ENCODE measurements at places on chromosomes 4 and X. TPM values are rescaled to one million over a fixed set of nuclear protein-coding genes. Genes with fewer than 3 reads are reported as not detected.
A peak's percentile ranks its signal among the peaks of the same experiment; 100 is the strongest.

DNA sequence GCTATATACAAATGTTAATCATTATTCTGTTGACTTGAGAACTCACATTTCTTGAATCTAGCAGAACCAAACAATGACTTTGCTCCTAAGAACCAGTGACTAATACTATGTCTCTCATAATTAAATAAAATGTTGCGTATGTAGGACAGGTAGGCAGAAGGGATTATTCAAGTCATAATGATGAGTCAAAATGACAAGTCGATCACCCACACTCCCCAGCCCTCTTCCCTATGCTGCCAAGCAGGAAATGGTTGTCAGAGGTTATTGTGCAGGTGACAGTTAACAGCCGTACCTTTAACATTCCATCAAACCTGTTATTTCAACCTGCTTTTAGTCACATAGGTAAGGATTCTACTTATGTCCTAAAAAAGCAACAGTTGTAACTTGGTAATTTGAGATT lies 22.0 kb upstream of the STK26 start:
- H3K27ac ChIP-seq: no peak overlapping the region
- no peaks in the 10 kb centered on the region for H3K36me3 ChIP-seq
- H3K27me3 ChIP-seq: no peaks in the 10 kb centered on the region
- no peak for DNase-seq

DNA sequence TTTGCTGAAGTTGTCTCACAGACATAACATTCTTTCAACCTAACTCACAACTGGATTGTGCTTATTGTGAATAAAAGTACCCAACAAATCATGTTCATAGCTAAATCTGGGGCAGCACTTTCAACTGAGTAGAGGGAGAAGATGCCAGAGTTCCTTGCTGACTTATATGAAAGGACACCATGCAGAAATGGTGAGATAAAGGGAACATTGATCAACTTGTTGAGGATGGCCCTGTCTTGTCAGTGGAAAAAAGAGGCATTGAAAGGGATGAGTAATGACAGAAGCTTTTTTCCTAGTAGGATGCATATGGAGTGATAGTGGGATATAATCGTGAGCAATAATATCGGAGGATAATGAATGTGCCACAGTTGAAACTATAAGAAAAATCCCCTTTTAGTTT lies 221.7 kb downstream of the ARHGAP24 start:
- no peak for DNase-seq
- no peak overlapping the region for H3K4me3 ChIP-seq
- no peaks in the 10 kb centered on the region for H3K4me1 ChIP-seq

DNA sequence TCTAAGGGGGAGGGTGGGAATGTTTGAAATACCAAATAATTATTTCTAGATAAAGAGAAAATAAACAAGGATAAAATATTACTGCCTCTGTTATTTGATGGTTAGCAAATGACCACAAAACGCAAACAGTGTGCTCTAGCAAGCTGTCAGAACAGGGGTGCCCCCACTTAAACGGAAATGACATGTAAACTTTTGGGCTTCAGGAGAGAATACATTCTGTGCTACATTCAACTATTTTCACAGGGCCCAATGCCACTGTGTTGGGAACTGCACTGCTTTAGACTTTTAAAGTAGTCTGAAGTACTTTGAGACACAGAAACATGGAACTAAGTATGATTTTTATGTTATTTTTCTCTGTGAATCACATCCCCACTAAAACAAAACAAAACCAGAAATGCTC lies 14.1 kb downstream of the CD40LG start:
- no peak overlapping the region for H3K4me3 ChIP-seq
- H3K36me3 ChIP-seq: no peaks in the 10 kb centered on the region
- H3K27ac ChIP-seq: no peak overlapping the region
- no peaks in the 10 kb centered on the region for H3K27me3 ChIP-seq
- no peak for DNase-seq
- H3K4me1 ChIP-seq: no peaks in the 10 kb centered on the region

DNA sequence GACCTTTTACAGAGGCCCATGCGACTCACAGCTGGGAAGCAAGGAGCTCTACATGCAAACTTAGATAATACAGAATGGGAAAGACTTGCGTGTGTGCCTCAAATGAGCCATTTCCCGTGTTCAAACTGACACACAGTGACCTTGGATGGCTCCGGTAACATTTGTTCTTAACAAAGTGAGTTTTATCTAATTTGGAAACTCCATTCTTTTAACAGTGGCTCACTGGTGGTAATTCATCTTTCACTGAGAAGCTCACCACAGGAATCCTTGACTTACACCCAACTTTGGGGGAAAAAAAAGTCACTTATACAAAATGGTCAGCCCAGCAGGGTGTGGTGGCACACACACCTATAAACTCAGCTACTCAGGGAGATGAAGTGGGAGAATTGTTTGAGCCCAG lies 190.6 kb downstream of the LDB2 start:
- no peaks in the 10 kb centered on the region for H3K36me3 ChIP-seq
- H3K27me3 ChIP-seq: no peaks in the 10 kb centered on the region
- H3K4me1 ChIP-seq: no peaks in the 10 kb centered on the region
- no peak overlapping the region for H3K4me3 ChIP-seq
- H3K27ac ChIP-seq: no peak overlapping the region

DNA sequence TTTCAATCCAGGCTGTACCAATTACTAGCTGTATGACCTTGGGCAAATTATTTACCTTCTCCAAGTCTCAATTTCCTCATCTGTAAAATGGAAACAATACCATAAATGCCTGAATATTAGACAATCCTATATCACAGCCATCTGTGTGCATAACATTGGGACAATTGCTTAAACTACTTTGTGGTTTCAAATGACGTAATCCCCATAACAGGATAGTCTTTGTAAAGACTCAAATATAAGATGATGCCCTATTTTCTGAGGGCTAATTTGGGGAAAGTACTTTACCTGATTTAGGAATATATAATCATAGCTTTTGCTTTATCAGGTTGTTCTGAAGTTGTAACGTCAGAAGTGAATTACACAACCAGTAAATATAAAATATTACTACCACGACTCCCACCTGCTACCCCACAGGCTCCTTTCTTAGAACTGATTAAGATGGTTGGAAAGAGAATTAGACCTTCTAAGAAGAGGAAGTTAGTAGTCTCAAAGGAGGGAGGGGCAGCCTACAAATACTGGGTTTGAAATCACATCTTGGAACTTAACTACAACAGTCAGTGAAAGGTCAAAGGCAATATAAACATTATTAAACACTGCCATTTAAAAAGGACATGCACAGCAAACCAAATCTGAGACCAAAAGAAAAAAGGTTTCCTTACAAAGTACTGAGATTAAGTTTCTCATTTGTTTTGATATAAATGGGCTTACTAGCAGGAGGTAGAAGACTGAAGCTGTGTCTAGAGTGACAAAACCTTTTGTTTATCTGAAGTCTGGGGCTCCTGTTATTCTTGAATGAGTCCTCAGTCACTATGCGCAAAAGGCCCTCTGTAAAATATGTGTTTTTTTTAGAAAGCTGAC lies 215.0 kb downstream of the SCFD2 start:
- no peaks in the 10 kb centered on the region for H3K27me3 ChIP-seq
- no peak overlapping the region for H3K27ac ChIP-seq
- H3K4me1 ChIP-seq: no peaks in the 10 kb centered on the region
- H3K36me3 ChIP-seq: no peaks in the 10 kb centered on the region
- H3K4me3 ChIP-seq: no peak overlapping the region

DNA sequence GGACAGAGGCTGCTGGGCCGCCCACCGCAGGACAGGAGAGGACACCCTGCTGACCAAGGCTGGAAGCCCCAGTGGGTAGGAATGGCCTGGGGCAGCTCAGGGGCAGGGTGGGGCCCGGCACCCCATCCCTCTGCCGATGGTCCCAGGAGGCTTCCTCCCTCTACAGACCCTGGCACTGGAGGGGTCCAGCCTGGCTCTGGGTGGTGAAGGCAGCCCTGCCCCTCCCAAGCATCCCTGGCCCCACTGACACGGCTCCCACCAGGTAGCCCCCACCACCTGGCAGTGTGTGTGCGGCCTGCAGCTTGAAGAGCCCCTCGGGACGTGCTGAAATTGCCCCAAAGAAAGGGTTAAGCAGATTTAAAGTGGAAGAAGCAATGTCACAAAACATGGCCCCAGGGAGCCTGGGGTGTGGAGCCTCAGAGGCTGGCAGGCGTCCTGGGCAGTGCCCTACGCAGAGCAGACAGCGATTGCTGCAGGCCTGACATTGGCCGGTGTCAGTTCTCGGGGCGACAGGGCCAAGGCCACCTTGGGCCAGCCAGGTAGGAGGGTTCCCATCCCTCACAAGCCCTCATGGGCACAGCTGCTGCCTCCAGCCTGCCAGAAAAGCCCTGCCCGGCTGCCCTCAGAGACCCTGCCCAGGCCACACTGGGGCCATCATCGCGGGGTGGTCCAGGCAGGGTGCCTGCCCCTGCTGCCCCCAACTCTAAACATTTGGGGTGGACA lies 80.5 kb downstream of the FAM53A start:
- no peaks in the 10 kb centered on the region for H3K36me3 ChIP-seq
- DNase-seq: no peak
- H3K27me3 ChIP-seq: no peaks in the 10 kb centered on the region
- H3K27ac ChIP-seq: no peak overlapping the region
- no peaks in the 10 kb centered on the region for H3K4me1 ChIP-seq

DNA sequence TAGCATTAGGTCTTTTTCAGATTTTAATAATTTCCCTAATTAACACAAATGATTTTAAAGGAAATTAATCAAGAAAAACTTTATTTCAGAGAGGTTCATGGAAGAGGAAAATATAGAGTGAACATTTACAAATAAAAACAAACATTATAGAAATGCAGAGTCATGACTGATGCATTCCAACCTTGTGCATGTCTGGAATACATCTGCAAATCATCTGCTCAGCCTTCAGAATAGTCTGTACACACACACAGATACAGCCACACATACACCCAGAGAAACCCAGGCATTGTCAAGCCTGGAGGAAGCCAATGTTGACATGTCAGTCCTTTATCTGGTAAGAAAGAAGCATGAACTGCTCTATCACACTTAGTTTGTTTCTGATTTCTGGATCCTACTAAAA lies 61.3 kb upstream of the NFKB1 start:
- no peak for DNase-seq
- H3K36me3 ChIP-seq: no peaks in the 10 kb centered on the region
- H3K4me3 ChIP-seq: no peak overlapping the region
- H3K4me1 ChIP-seq: peaks cover 18% of the 10 kb centered on the region

DNA sequence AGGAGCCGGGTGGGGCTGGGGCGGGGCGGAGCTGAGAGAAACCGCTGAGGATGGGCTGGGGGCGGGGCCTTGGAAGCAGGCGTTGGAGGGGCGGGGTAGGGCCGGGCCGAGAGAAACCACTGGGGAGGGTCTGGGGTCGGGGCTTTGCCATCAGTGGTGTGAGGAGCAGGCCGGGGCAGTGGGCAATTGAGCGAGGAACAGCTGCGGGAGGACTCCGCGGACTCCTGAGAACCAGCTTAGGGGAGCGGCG lies 1.3 kb upstream of the EOLA2 start:
- no peaks in the 10 kb centered on the region for H3K4me1 ChIP-seq

DNA sequence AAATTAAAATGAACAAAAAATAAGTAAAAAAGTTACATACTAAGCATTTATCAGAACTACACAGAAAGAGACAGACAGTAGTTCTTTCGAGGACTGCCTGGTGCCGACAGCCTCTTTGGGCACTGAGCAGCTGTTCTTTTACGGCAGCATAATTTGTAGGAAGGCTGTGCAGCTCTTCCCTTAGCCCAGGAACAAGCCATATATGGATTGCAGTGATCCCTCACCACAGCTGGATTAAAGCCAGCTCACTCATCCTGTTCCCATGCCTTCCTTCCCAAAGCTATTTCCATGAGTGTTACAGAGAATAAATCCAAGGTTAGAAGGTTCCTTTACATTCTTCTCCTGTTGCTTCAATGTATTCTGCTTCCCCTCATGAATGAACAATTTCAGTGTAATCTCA lies 71.7 kb downstream of the DDX60L start:
- H3K4me3 ChIP-seq: no peak overlapping the region
- H3K27me3 ChIP-seq: no peaks in the 10 kb centered on the region
- H3K36me3 ChIP-seq: no peaks in the 10 kb centered on the region
- no peak overlapping the region for H3K27ac ChIP-seq

- H3K36me3 ChIP-seq: peaks cover 8% of the 10 kb centered on the region
- no peak overlapping the region for H3K4me3 ChIP-seq
- H3K4me1 ChIP-seq: no peaks in the 10 kb centered on the region
- no peak for DNase-seq
- no peaks in the 10 kb centered on the region for H3K27me3 ChIP-seq
- H3K27ac ChIP-seq: no peak overlapping the region
Measured at GRCh38 chr4:67522230-67522629, 23.1 kb downstream of the CENPC start.

DNA sequence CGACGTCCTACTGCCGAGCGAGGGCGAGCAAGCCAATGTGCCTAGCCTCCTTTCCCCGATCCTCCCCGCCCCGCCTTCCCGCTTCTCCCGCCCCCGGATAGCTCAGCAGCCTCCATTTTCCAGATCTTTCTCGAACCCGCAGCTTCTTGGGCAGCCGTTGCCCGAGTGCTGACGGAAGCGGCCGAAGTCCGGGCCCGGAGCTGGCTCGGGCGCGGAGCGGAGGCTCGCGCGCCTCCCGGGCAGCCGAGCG lies 172 bp upstream of the HSPA4L start:
- peak overlapping the region; percentile 87 for H3K27ac ChIP-seq
- no peak for DNase-seq
- peak overlapping the region; percentile 61 for H3K4me3 ChIP-seq
- no peaks in the 10 kb centered on the region for H3K4me1 ChIP-seq
- no peaks in the 10 kb centered on the region for H3K27me3 ChIP-seq

- no peaks in the 10 kb centered on the region for H3K27me3 ChIP-seq
- DNase-seq: no peak
- no peak overlapping the region for H3K27ac ChIP-seq
- no peak overlapping the region for H3K4me3 ChIP-seq
- H3K4me1 ChIP-seq: no peaks in the 10 kb centered on the region
Measured at GRCh38 chrX:23978491-23978890, 48.5 kb downstream of the KLHL15 start.

KLHL13 gene
- polyA plus RNA-seq: 1.5 TPM

NPY5R gene
- 0.08 TPM for polyA plus RNA-seq

NPNT gene
- polyA plus RNA-seq: 33.9 TPM

FGF5 gene
- polyA plus RNA-seq: not detected

ZNF732 gene
- 0.08 TPM for polyA plus RNA-seq

TAF7L gene
- 0.05 TPM for polyA plus RNA-seq

CT45A10 gene
- not detected for polyA plus RNA-seq

GPR82 gene
- 0.12 TPM for polyA plus RNA-seq
